Omental fat pad (tissue), 4 donors: ENCODE measurements at places on chromosomes 7 and 10. TPM values are rescaled to one million over a fixed set of nuclear protein-coding genes. Genes with fewer than 3 reads are reported as not detected.

DNA sequence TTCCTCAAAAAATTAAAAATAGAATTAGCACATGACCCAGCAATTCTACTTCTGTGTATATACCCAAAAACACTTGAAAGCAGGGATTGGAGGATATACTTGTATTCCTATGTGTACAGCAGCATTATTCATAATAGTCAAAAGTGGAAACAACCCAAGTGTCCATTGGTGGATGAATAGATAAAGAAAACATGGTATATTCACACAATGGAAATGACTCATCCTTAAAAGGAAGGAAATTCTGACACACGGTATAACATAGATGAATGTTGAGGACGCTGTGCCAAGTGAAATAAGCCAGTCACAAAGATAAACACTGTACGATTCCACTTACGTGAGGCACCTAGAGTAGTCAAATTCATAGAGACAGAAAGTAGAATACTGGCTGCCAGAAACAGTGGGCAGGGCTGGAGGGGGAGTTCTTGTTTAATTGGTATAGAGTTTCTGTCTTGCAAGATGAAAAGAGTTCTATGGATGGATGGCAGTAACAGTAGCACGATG is 26.6 kb upstream of the KAT6B start:
- no peak for DNase-seq

MSMB gene
- not detected for total RNA-seq

GRCh38 chr10:100014071-100014762 is 4.5 kb upstream of the DNMBP start:
- DNase-seq: no peak

- no peak for DNase-seq
These were observed 9.0 kb upstream of the TAS2R3 start for GRCh38 chr7:141754939-141755338.

DNA sequence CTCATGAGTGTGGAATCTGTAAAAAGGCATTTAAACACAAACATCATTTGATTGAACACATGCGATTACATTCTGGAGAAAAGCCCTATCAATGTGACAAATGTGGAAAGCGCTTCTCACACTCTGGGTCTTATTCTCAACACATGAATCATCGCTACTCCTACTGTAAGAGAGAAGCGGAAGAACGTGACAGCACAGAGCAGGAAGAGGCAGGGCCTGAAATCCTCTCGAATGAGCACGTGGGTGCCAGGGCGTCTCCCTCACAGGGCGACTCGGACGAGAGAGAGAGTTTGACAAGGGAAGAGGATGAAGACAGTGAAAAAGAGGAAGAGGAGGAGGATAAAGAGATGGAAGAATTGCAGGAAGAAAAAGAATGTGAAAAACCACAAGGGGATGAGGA is 207.7 kb downstream of the ZEB1 start:
- DNase-seq: no peak

- no peak for DNase-seq
These were observed 34.1 kb downstream of the PNLIPRP2 start for GRCh38 chr10:116654816-116655215.

GRCh38 chr7:70758646-70759045 is 373.3 kb upstream of the GALNT17 start:
- DNase-seq: no peak

GRCh38 chr7:22386206-22386858 is 29.4 kb upstream of the RAPGEF5 start:
- DNase-seq: no peak

DNA sequence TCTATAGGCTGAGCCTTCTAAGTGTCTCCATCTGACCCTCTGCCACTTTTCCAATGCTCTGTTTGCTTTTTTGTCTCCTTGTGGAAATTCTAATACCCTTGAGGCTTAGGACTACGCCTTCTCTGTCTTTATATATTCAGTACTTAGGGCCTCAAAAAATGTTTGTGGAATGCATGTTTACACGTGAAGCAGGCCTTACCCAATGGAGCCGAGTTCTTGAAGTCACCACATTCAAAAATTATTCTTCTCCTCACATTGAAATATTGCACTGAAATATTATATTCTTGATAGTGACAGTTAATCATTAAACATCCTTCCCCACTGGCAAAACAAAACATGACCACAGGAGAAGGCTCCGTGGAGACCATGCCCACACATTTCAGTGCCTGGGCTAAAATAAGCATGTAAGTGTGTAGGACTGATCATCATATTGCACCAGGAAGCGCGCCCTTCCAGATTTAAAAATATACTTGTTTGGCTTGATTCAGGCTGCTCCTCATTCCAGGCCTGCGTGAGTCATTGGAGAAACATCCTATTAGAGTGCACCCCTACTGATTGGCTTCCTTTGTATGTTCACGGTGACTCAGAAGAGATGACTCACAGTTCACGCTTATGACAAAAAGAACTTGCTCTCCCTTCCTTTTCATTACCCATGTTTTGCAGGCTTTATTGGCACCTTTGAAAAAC is 307.4 kb upstream of the AOAH start:
- DNase-seq: peak; percentile 42

DNA sequence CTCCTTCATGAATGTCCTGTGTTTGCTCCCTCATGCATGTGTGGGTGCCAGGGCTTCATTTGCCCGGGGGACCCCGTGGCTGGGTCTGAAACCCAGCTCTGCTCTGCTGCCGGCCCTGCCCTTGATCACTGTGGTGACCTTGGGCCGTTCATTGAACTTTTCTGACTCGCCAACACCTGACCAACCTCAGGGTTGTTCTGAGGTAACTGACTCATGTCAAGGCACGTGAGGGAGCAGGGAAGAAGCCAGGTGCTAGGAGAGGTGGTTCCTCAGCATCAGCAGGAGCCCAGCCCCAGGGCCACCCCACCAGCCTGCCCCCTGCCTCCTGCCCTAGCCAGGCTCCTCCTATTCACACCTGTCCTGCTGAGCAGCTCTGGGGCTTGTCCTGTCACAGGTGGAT is 47.9 kb downstream of the TBATA start:
- no peak for DNase-seq

DNA sequence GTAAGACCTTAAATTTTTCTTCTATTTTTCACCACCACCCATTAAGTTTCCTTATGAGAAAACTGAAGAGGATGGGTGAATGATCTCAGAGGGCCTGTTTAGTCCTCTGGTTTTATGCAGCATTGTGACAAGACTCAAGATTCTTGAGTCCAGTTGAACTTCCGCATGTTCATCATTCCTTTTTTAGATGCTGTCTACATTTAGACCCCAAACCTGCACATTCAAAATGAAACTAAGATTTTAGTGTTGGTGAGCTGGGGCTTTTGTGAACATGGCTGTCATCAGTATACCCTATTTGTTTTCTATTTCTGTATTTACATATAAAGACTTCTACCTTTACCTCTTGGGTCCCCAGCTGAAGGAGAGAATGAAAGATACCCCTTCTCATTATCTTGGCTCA is 31.1 kb downstream of the NET1 start:
- no peak for DNase-seq

ZNF273 gene
- 8.8 TPM for total RNA-seq

GRCh38 chr7:142338633-142339501 is 81.0 kb upstream of the PRSS58 start:
- DNase-seq: no peak

DNA sequence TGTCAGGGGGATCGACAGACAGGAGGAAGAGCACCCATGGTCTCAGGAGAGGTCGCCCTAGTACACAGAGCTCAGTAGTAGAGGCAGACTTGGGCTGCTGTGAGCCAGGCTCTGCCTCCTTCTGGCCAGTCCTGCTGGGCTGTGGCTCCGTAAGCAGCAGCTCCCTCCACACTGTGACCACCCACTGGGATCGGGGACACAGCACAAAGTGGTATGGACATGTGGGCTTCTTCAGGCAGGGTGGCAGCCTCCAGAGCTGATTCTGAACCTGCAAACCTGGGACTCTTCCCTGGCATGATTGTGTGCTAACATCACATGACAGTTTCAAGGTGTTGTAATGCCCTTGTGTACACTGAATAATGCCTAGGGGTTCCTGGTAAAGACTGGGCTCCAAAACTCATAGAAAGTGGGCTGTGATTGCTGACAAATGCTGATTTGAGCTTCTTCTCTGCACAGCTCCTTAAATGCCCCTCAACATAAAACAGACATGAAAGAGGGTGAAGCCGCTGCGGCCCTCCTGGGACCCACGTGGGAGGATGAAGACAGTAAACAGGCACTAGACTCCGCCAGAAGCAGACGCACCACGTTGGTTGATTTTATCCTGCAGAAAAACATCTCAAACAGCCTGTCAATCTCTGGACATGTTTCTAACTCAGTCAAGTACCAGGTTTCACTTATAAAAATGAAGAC is 76.7 kb downstream of the GPR26 start:
- no peak for DNase-seq

DNA sequence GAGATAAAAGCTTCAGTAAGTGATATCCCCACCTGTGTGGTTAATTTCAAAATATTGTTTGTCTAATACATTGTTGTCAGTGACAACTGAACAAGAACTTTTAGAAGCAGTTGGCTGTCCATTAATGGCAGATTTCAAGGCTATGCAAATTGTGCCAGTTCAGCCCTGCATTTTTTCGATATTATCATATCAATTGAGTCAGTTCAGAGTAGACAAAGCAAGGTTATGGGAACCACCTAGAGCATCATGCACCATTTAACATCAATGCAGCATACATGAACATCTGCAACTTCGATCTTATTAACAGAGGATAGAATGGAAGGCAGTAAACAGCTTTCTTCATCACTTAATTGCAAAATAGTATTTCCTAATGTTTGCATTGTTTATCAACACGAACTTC is 180.7 kb upstream of the KAT6B start:
- DNase-seq: no peak

GRCh38 chr7:106056513-106057203 is 55.5 kb downstream of the SYPL1 start:
- DNase-seq: no peak

- DNase-seq: no peak
These were observed 241.7 kb upstream of the AOAH start for GRCh38 chr7:36966039-36966438.

GRCh38 chr7:51456431-51457060 is 139.9 kb upstream of the COBL start:
- no peak for DNase-seq

- no peak for DNase-seq
These were observed 59.8 kb downstream of the BAMBI start for GRCh38 chr10:28737096-28737495.

DNA sequence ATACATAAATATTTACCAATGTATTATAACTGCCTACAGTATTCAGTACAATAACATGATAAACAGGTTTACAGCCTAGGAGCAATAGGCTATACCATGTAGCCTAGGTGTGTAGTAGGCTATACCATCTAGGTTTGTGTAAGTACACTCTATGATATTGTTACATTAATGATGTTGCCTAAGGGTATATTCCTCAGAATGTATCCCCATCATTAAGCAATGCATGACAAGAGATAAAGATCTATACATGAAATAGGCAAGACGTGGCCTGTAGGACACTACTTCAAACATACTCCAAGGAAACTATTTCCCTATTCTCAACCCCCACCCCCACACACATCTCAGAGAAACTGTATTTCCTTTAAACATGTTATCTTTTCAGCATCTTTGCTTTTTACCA is 15.3 kb upstream of the ADAM22 start:
- DNase-seq: no peak

DNA sequence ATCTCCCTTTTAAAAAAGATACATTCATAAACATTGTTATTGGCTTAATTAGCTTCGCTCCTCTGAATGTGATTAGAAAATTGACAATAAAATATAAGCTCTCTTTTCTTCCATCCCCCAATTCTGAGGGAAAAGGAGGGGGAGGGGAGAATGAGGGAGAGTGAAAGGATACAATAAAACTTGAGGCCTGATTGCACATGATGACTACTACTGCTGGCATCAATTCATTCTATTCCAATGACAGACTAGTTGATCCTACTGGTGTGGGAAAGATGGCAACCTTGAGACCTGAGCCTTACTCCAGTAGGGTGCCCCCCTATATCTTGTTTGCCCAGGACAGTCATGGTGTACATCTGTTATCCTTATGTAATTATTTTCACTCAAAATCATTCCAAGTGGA is 4.5 kb upstream of the IQUB start:
- no peak for DNase-seq

DNA sequence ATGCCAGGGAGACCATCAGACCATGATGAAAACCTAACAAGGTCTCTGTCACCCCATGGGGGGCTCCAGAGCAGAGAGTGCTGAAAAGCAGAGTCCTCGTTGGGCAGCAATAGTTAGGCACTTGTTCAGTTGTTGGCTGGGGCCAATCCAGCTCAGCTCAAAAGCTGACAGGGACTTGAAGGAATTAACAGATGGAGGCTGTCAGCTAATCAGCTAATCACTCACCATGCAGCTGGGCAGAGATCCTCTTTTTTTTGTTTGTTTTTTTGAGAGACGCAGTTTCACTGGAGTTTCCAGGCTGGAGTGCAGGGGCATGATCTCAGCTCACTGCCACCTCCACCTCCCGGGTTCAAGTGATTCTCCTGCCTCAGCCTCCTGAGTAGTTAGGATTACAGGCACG is 18.1 kb downstream of the CEP55 start:
- no peak for DNase-seq
